ENCODE measurements at places on chromosomes 2 and 18.

- DNase-seq, result no peak
These were observed 326.3 kb downstream of the GBX2 start for GRCh38 chr2:235841863-235842262.

GRCh38 chr2:234137400-234138014 lies 87.0 kb downstream of the SPP2 start:
- no peak for DNase-seq

DNA sequence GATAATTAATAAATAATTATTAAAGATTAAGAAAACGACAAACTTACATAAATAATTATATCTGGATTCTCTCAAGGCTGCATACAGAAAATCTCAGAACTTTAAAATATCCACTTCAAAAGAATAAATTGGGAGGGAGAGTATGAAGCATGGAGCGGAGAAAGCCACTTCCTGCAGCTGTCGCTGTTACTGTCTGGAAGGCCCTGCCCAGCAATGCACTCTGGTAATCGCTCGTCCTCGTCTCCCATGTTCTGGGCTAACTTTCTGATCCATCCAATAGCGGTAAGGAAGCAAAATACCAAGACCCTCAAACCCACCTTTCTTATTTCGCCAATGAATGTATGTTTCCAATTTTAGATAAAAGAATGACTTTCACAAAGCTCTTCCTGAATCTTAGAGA lies 26.7 kb downstream of the CYRIA start:
- no peak for DNase-seq

- no peak for DNase-seq
These were observed 20.9 kb upstream of the COL6A3 start for GRCh38 chr2:237434866-237435311.

DNA sequence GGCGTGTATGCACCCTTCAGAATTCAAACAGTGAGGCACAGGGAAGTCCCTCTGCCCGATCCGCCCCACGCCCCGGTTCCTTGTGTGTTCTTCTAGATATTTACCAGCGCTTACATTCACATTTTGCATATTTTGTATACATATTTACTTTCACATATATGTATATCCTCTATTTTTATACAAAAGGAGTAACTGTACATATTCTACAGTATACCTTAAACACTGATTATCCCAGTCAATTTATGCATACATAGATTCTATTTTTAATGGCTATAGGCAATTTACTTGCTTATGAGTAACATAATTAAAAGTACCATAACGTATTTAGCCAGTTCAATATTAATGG lies 307 bp upstream of the DUSP11 start:
- no peak for DNase-seq

GRCh38 chr2:45670646-45671045 lies 19.2 kb downstream of the PRKCE start:
- no peak for DNase-seq

DNA sequence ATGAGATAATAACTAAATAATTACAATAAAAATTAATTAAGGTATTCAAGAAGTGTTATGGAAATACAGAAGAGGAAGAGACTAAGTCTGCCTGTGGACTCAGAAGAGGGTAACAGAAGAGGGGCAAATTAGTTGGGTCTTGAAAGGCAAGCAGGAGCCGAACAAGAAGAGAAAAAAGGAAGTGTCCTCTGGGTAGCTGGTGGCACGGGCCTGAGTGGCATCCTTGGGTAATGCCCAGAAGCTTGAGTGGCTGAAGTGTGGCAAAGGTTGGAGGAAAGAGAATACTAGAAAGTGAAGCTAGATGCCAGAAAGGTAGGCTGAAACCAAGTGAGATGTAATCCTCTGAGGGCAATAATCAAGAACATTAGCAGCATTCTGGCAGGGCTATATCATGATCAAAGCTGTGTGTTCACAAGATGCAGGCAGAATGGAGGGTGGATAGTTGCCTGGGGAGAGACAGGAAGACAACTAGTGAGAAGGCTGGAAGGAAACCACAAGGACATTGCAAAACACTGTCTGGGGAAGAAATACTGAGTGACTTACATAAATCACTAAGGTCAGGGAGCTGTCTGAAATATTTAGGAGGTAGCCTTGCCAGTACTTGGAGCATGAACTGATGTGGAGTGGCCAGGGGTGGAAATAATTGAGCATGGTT lies 16.2 kb downstream of the DOCK10 start:
- DNase-seq, result no peak

DNA sequence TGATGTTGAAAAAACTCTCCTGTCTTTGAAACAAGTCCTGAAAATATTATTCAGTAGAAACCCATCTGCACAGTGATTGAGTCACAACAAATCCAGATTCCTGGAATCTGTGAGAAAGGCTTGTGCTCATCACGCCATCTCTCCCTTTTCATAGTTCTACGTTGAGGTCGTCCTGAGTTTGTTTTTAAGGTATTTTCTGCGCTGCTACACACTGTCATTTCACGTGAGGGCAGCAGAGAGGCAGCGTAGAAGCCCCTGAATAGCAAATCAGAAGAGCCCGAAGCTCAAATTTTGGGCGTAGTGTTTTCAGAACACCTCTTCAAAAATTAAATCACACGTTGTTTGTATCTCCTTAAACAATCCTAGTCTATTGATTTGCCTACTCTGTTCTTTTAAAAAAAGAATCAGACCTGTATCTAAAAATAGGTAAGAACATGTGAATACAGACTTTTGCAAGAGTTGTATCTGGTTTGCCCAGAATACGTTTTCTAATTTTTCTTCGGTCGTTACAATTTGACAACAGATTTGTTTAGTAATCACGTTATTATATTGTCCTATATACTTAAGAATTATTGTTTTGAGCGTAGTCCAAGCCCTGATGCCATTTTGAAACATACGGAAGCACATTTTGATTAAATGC lies 61.6 kb upstream of the SLC38A11 start:
- DNase-seq, result peak; percentile 4

DNA sequence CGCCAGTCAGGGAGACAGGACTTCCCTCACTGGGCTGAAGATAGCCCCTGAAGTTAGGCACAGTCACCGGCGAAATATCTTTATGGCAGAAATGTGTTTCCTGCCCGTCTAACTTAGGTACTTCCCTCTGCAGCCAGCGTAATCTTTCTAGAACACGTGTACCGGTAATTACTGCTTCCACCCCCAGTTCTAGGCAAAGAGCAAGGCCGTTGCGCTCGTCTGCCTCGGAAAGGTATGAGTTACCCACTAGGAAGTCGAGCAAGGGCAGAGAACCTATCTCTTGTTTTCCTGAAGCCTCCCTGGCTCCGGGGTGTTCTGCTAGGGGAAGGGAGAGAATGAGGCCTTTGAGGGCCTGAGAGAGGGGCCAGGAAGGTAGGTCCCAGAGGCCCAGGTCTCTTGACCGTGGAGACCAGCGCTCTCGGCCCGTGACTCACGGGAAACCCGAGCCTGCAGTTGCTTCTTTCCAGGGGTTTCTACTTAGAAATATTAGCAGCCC lies 70.0 kb downstream of the TWSG1 start:
- no peak for DNase-seq

DNA sequence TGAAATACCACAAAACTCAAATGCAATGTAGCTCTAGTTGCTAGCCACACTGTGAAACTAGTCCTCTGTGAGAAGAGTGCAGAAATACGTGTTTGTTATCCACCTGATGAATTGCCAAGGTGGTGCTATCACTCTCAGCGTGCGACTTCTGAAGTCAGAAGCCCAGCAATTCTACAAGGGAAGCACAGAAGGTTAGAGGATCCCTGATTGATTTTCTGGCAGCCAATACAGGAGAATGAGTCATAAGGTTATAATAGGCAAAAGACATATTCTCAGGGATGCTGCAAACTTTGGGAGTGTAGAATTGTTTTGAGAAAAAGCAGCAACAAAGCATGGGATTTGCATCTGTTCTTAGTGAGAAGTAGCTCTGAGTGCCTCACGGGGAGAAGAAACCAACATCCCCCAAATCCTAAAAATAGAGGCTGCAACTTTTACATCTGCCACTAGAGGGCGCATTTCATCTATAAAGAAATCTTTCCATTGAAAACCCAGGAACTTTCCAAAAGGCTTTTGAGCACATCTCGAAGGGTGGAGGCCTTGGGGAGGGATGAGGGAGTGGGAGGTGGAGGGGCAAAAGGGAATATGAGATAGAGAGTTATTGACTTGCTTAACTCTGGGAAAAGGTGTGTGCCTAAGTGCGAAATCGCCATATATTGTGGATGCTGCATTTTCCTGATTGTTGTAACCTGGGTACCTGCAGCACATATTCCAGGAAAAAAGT lies 78.0 kb downstream of the TMEM182 start:
- peak; percentile 78 for DNase-seq

- DNase-seq, result no peak
These were observed 26.2 kb downstream of the ATAD2B start for GRCh38 chr2:23900541-23901322.

GRCh38 chr2:26422947-26423629 lies 21.4 kb downstream of the DRC1 start:
- no peak for DNase-seq

- DNase-seq, result no peak
These were observed 28.6 kb downstream of the SH3RF3 start for GRCh38 chr2:109157563-109158105.

DNA sequence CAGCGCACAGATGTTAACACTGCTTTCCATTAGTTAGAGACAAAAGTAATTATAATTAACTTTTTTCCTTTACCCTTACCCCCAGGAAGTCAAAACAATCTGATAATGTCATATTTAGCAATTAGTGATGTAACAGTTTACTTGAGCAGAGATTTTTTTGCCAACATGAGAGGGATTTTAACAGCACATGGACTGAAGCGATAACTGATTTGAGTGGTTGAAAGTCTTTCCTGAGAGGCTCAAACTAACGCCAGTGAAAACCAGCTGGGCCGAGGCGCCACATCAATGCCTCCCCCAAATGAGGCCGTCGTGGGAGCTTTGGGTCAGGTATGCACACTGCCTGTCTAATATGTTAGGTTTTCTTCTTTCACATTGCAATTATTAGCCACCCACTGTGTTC lies 469.9 kb upstream of the SMIM21 start:
- DNase-seq, result no peak

DNA sequence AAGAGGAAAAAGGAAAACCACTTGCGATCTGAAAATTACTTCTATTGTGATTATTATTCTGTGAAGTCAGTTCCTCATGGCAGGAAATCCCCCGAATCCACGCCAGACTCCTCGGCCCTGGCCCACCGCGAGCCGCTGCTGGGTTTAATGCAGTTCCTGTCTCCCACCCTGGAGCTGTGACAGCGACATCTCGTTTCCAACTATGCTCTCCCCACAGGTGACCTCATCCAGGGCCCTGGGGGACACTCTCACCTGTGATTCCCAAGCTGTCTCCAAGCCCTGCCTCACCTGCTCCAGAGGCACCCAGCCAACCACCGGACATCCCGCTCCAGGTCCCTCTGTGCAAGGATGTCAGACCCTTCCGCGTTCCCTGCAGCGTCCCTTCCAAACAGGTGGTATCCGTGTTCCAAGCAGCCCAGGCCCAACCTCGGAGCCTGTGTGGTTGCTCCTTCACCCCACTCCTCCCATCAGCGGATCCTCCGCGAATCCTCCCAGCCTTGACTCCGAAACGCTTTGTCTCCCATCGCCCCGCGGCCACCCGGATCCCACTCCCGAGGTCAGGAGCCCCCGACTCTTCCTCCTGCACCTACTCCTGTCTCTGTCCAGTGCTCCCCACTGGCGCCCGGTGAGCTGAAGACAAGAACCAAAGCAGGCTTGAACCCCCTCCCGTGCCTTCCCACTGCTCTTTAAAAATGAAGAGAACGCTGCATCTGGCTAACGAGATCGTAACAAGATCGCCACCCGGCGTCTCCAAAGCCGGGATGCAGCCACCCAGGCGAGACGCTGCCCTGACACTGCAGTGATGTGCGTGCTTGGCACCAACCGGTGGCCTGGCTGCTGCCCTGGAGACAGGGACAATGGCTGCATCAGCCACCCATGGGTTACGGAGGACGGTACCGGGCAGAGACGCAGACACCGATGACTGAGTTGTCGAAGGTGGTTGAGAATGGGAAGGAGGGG lies 96.5 kb downstream of the NDUFA10 start:
- no peak for DNase-seq

DNA sequence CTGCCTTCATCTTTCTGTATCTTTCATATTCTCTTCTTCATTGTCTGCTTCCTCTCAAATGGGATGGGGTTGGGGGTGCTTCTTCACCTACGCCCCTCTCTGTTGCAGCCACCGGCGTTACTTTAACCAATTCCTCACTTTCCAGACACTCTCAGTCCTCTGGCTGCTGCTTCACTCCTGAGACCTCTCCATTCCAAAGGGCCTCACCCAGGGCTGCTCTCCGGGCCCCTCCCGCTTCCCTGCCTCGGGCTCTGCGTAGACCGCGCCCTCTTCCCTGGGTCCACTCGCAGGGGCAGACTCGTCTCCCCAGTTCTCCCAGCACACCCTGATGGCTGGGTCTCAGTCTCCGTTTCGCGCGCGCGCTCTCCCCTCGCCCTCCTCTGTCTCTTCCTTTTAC lies 926 bp downstream of the SERPINB8 start:
- DNase-seq, result peak; percentile 99

GRCh38 chr2:219689676-219690628 lies 62.5 kb downstream of the SLC4A3 start:
- peak; percentile 27 for DNase-seq

DNA sequence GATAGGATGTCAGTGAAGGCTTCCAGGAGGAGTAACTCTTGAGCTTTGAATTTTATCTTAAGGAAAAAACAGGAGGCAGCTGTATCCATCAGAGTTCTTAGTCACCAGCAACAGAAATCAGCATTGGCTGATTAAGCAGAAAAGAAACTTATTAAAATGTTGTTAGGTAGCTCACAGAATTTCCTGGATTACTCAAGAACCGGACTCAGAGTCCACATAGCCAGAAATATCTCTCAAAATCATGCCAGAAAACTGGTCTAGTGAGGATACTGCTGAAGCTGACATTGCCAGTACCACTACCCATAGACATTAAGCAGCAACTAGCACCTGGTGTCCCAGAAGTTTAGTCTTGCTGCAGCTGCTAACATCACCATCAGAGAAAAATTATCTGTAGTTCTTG lies 10.1 kb upstream of the AFTPH start:
- no peak for DNase-seq

DNA sequence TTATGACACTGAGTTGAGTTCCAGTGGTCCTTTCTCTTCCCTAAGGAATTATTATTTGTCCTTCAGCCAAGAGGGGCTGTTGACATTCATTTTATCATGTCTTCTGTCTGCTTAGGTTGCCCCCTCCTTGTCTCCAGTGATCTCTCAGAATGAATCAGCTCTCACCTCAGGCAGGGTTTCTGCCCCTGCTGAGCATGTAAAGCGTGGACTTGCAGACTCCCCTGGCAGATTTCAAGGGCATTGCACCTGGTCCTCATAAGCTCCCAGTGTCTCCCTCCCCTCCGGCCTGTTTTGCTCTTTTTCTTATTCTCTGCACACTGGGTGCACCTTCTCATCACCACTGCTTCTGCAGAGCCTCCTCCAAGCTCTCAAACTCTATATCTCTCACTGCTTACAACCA lies 188.4 kb downstream of the KCNS3 start:
- no peak for DNase-seq

Measured in NCI-H1417 (cell line).